ENCODE measurements at places on chromosomes 4 and X.

DNA sequence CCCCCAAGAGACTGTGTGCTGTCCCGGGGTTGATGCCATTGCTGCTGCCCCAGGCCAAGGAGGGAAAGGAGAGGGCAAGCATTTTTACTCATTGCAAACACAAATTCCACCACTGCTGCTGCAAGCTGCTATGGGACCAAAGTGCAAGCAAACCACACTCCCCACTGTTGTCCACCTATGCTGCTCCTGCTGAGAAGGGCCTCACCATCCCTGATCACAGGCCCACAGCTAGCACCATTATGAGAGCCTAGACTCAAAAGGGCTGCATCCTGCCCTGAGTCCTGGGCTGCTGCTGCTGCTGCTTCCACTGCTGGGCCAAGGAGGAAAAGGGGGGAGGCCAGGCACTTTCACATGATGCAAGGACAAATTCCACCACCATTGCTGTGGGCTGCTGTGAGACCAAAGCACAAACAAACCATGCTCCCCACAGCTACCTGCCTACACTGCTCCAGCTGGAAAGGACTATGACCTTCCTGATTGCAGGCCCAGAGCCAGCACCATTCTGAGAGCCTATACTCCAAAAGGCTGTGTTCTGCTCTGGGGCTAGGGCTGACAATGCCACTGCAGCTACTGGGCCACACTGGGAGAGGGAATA lies 218.2 kb upstream of the ZCCHC13 start:
- no peak for DNase-seq

GRCh38 chr4:173534434-173534833 lies 4.4 kb upstream of the HAND2 start:
- no peak for DNase-seq

DNA sequence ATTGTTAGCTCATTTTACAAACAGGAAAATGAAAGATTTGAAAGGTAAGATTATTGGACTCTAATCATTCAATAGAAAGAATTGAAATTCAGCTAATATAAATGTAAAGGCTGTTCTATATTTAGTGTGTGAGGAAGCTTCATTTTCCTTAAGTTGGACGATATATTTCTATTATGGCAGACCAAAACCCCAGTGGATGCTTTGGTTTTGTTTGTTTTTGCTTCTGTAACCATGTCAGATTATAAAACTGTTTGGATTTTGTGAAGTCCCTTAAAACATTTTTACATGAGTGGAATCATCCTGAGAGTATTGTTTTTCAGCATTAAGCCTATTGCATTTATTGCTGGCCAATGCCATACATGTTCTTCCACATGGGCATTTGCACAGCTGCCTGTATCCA lies 110.2 kb upstream of the ENPEP start:
- no peak for DNase-seq

DNA sequence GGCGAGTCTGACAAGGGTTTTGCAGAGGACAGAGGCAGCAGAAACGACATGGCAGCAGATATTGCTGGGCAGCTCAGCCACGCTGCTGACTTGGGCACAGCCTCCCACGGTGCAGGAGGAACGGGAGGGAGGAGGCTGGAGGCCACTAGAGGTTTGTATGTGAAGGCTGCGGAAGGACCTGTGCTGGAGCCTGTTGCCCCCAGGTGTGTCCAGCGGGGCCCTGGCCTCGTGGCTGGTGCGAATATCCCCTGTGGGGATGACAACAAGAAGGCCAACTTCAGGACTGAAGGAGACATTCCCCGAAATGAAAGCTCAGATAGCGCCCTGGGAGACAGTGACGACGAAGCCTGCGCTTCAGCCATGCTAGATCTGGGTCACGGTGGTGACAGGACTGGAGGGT lies 100.2 kb downstream of the FNIP2 start:
- DNase-seq = no peak

DNA sequence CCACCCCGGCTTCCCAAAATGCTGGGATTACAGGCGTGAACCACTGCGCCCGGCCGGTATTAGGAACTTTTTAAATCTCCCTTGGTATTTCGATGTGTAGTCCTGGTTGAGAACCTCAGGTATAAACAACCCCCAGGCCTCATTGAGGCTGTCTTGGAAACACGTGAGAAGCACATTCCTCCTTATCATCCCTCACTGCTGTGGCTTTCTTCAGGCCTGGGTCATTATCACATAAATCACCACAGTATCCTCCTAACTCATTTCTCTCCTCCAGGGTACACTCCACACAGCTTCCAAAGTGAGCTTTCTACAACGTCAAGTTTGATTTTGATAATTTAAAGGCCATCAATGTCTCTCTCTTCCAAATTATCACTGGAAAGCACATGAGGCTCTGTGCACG lies 198.2 kb downstream of the DCHS2 start:
- DNase-seq = no peak

- no peak for DNase-seq
These were observed 49.4 kb upstream of the RELL1 start for GRCh38 chr4:37735578-37735977.

GRCh38 chrX:101483705-101484104 lies 1.6 kb upstream of the ARMCX4 start:
- DNase-seq = no peak

- DNase-seq = no peak
These were observed 339.7 kb downstream of the DMD start for GRCh38 chrX:32871636-32872035.

GRCh38 chr4:20684852-20685763 lies 15.2 kb upstream of the PACRGL start:
- no peak for DNase-seq

DNA sequence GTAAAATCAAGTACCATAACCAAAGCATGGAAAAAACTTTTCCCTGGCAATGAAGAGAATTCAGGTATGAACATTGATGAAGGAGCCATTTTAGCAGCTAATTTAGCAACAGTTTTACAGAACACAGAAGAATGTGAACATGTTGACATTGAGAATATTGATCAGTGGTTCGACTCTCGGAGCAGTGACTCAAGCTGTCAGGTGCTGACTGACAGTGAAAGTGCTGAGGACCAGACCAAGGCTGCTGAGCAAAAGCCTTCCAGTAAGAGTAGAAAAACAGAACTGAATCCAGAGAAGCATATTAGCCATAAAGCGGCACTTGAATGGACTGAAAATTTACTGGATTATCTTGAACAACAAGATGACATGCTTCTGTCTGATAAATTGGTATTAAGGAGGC lies 2.8 kb downstream of the TIGD2 start:
- no peak for DNase-seq

- no peak for DNase-seq
These were observed 194.7 kb downstream of the RAB28 start for GRCh38 chr4:13289391-13289790.

- no peak for DNase-seq
These were observed at the start of gene HPGD for GRCh38 chr4:174522183-174523024. HPGD (minus strand) TSS chr4:174522488; CDS start chr4:174522451, 37 bp downstream.

DNA sequence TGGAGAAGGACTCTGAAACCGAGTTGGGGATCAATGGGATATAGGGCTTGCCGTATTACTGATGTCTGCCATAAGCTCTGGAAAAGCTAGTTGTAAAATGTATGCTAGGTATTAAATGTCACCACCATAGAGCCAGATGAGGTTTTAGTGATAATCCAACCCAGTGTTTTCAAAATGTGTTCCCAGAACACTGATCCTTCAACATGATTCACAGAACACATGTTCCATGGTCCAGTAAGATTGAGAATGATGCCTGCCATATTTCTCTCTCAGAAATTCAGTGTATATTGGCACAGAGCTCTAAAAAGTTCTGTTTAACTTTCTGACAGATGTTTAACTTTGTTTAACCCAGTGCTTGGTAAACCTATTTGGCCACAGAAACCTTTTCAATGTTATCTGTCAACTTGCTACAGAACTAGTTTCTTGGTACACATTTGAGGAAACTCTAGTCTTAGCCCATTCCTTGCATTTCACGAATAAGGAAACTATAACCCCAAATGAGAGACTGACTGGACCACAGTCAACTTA lies 160.2 kb downstream of the PALLD start:
- no peak for DNase-seq

- no peak for DNase-seq
These were observed 527.3 kb downstream of the TLL1 start for GRCh38 chr4:166400270-166400894.

GRCh38 chrX:48992341-48992740 lies 9.7 kb downstream of the GRIPAP1 start:
- no peak for DNase-seq

DNA sequence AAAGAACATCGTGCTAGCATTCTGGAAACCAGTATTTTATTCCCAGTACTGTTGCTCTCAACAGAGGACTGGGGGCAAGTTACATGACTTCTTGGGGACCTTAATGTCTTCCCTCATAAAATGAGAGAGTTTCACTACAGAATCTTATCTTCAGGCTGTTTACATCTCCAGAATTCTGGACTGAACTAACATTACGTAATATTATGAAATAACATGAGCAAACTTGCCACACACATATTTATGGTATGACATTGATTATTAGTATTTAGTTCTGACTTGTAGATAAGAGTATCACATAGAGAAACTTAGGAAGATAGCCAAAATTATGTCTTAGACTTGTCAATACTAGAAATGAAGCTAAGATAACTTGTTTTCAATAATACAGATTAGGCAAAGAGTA lies 68.0 kb downstream of the NFKB1 start:
- DNase-seq = no peak

DNA sequence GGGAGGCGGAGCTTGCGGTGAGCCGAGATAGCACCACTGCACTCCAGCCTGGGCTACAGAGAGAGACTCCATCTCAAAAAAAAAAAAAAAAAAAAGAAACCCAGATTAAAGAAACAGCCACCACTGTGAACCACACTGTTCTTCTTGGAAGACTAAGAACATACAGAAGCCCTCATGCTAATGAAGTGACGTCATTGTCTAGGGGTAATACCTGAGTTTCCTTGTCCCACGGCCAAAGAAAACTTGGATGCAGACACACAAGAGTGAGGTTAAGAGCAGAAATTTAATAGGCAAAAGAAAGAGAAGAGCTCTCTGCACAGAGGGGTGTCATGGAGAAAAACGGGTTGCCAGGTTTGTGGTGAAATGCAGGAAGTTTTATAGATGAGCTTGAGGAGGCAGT lies 691.6 kb downstream of the NLGN4X start:
- no peak for DNase-seq

DNA sequence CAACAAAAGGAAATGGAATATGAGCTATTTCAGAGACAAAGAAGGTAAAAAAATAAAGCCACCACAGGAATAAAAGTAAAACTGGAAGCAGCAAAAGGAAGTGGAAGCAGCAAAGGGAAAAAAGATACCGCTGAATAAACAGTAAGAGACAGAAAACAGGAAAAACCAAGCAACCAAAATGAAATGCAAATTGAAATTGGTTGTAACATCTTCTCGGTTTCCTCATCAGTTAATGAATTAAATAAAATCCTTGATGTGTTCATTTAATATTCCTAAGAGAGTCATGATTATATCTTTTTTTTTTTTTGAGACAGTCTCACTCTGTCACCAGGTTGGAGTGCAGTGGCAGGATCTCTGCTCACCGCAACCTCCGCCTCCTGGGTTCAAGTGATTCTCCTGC lies 132.8 kb downstream of the DLG3 start:
- DNase-seq = no peak

DNA sequence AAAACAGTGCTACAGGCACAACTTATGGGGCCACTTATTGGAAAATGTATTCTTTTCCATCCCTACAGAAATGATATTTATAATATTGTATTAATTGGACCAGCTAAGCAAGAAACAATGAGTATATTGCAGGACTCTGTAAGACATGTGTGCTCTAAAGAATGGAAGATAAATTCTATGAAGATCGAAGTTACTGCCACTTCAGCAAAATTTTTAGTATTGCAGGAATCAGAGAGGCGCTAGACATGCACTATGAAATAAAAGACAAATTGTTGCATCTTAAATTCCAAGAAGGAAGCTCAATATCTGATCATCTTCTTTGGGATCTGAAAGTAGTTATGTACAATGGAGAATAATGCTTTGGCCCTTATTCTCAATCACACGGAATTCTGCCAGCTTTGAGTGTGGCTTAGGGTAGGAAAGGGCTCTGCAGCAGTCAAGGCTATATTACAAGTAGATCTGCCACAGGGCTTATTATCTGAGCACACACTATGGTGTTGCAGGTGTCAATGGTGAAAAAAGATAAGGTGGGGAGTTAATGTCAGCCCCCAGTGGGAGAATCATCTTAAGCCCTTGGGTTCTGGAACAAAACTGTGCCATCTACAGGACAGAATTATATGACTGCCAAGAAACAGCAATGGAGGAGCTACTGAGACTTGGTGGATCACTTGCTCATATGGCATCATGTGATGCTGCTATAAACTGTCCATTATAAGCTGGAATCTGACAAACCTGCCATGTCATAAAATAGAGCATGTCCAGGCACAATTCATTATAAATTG lies 334.0 kb upstream of the NDST3 start:
- no peak for DNase-seq

DNA sequence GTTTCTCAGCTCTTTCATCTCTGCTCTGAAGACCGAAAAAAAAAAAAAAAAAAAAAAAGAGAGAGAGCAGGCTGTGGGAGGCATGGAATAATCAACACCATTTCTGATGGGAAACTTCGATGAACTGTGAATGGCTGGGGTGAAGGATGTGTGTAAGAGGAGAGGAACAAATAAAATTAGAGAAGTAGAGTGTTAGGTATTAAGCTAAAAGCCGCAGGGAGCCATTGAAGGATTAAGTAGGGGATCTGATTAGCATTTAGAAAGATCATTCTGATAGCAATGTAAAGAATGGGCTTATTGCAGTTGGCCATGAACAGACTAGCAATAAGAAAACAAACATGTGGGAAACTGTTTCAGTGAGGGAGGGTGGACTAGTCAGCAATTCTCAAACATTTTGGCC lies 33.6 kb upstream of the JADE1 start:
- no peak for DNase-seq

GRCh38 chr4:7855731-7856130 lies 83.9 kb downstream of the AFAP1 start:
- DNase-seq = no peak
